Pancreas (tissue), 10 donors: ENCODE measurements at places on chromosomes 3 and 15. TPM values are rescaled to one million over a fixed set of nuclear protein-coding genes. Genes with fewer than 3 reads are reported as not detected.

DNA sequence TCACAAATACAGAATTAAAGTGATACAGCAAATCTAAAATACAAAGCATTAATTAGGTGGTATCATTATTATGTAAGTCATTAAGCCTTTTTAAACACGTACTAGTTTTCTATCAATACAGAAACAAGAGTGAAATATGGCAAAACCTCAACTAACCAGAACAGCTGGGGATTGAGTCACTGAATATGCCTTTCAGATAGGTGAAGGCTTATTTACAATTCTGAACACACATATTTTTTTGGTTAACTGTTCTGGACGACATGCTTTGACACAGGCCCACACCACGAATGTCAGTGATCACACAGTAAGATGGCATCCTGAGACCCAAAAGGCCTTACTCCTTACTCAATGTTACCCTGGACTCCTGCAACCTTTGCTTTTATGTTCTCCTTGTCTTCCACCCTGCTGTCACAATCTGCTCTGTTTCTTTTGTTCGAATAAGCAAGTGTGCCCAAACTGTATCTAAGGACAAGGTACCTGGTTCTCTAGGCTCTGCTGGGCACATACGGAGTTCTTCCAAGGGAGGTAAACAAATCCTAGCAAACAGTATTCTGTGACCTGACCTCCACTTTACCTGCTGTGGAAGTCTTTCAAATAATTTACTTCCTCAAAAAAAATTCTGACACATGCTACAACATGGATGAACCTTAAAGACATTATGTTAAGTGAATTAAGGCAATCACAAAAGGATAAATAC is 7.0 kb downstream of the SFMBT1 start:
- no peak for DNase-seq
- H3K36me3 ChIP-seq: no peaks in the 10 kb centered on the region
- no peak overlapping the region for H3K4me3 ChIP-seq
- peaks cover 42% of the 10 kb centered on the region for H3K4me1 ChIP-seq

GRCh38 chr3:105836533-105836932 is 32.3 kb downstream of the CBLB start:
- H3K27ac ChIP-seq: no peak overlapping the region
- H3K36me3 ChIP-seq: no peaks in the 10 kb centered on the region
- no peaks in the 10 kb centered on the region for H3K4me1 ChIP-seq

DNA sequence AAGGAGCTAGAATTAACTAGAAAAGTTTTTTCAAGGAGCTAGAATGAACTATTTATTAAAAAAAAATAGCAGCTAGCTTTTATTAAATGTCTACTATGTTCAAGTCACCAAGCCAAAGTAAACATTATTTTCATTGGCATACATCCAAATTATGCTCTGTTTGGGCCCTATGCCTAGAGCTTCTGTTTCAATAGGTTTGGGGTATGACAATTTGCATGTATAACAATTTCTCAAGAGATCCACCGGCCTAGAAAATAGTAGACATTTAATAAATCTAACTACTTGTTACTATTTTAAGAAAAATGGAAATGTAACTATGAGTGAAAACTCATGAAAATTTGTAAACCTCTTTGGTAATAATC is 8.0 kb downstream of the GABRR3 start:
- DNase-seq: no peak
- no peaks in the 10 kb centered on the region for H3K27me3 ChIP-seq
- no peak overlapping the region for H3K4me3 ChIP-seq
- no peaks in the 10 kb centered on the region for H3K4me1 ChIP-seq

GRCh38 chr3:188518416-188518815 is 364.5 kb downstream of the LPP start:
- no peak overlapping the region for H3K27ac ChIP-seq
- H3K36me3 ChIP-seq: no peaks in the 10 kb centered on the region
- H3K27me3 ChIP-seq: no peaks in the 10 kb centered on the region
- DNase-seq: no peak
- H3K4me3 ChIP-seq: no peak overlapping the region

Gene IMP3
- 33.2 TPM for total RNA-seq

Gene DUOX1
- 0.40 TPM for total RNA-seq

DNA sequence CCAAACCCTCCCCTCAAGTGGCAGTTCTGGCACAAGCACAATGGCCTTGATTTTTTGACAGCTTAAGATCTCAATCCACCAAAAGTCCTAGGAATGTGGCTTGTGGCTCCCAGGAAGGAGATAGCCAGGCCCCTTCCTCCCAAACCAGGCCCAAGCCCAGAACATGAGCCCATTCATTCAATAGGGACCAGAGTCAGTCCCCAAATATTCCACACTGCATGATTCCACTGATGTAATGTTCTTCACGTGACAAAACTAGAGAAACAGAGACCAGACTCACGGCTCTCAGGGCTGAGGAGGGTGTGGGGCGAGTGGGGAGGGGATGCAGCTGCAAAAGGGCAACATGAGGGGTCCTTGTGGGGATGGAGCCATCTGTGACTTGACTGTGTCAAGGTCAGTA is 25.5 kb downstream of the ABTB1 start:
- H3K4me3 ChIP-seq: no peak overlapping the region
- peaks cover 26% of the 10 kb centered on the region for H3K4me1 ChIP-seq
- H3K27ac ChIP-seq: peak overlapping the region; percentile 77
- DNase-seq: no peak
- H3K27me3 ChIP-seq: no peaks in the 10 kb centered on the region
- no peaks in the 10 kb centered on the region for H3K36me3 ChIP-seq

Gene GPR171
- 0.32 TPM for total RNA-seq

Gene PP2D1
- not detected for total RNA-seq

Gene GHSR
- not detected for total RNA-seq

- peaks cover 17% of the 10 kb centered on the region for H3K36me3 ChIP-seq
- H3K4me1 ChIP-seq: no peaks in the 10 kb centered on the region
- no peaks in the 10 kb centered on the region for H3K27me3 ChIP-seq
Observed at GRCh38 chr15:47773143-47773542, 55.8 kb downstream of the SEMA6D start.

Gene SSUH2
- 0.78 TPM for total RNA-seq

DNA sequence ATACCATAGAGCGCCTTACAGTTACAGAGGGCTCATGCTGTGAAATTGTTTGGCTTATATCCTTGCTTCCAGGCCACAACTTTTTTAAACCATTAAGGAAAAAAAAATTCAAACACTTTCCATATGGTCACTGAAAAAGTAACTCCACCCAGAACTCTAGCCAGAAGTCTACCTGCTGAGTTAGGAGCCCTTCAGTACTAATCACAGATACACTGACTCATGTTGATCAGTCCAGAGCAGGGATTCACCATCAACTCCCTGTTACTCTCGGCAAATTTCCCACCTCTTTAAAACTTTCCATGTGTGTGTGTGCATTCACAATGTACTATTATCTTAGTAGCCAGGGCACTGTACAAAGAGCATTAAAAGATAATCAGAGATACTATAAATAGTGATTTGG is 372.8 kb downstream of the MAGI1 start:
- no peak overlapping the region for H3K4me3 ChIP-seq
- H3K27me3 ChIP-seq: no peaks in the 10 kb centered on the region
- no peaks in the 10 kb centered on the region for H3K4me1 ChIP-seq
- no peak overlapping the region for H3K27ac ChIP-seq
- no peak for DNase-seq
- no peaks in the 10 kb centered on the region for H3K36me3 ChIP-seq

DNA sequence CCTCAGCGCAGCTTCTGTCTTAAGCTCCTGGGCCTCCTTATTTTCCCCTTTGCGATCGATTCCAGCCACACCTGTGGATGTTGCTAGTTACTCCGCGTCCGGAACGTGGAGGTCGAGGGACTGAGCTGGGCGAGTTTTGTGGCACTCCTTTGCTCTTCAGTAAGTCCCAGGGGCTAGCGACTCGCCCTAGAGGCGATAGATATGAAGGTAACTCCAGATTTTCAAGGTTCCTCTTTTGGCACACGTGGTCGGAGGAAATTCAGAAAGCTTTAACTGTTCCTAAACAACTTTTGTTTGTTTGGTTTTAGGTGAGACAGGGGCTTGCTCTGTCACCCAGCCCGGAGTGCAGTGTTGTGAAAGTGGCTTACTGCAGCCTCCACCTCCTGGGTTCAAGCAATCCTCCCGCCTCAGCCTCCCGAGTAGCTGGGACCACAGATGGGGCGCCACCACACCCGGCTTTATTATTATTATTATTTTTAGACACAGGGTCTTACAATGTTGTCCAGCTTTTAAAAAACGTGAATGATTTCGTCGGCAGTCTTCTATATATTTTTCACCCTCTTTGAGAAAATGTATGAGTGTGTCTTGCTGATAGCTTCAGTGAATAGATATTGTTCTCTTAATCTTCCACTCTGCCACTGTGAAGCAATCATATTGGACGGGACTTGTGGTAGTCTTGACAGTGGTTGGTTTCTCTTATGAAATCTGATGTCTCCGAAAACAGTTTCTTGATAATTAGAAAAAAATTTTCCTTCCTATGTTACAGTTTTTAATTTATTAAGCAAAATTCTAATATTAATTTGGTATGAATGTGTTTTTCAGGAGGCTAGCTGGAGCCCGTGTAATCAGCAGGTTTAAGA is 785 bp downstream of the MFSD1 start:
- H3K27me3 ChIP-seq: no peaks in the 10 kb centered on the region
- peak overlapping the region; percentile 73 for H3K27ac ChIP-seq
- no peak for DNase-seq
- H3K4me1 ChIP-seq: no peaks in the 10 kb centered on the region
- no peaks in the 10 kb centered on the region for H3K36me3 ChIP-seq
- H3K4me3 ChIP-seq: peak overlapping the region; percentile 83

Gene KNG1
- not detected for total RNA-seq

GRCh38 chr15:85763157-85763556 is 31.6 kb downstream of the KLHL25 start:
- H3K27me3 ChIP-seq: no peaks in the 10 kb centered on the region
- H3K27ac ChIP-seq: no peak overlapping the region
- H3K36me3 ChIP-seq: no peaks in the 10 kb centered on the region
- H3K4me3 ChIP-seq: no peak overlapping the region

Gene TMEM207
- total RNA-seq: not detected

DNA sequence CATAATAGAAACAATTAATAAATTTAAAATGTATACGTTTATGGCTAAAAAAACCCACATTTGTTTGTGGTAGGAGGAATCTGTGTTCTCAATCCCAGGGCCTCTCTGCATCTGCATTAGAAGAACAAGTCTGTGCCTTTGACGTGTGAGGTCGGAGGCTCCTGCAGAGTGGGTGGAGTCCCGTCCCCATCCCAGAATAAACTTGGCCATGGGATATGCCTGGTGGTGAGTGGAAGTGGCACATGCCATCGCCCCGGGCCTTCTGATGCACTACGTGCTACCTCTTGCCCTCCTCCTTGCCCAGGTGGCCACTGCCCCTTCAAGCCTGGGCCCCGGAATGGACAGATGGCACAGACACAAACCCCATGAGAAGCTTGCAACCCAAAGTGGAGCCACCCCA is 131.1 kb upstream of the NSMCE3 start:
- H3K27me3 ChIP-seq: no peaks in the 10 kb centered on the region
- no peak overlapping the region for H3K27ac ChIP-seq
- no peaks in the 10 kb centered on the region for H3K4me1 ChIP-seq
- H3K36me3 ChIP-seq: no peaks in the 10 kb centered on the region
- H3K4me3 ChIP-seq: no peak overlapping the region

DNA sequence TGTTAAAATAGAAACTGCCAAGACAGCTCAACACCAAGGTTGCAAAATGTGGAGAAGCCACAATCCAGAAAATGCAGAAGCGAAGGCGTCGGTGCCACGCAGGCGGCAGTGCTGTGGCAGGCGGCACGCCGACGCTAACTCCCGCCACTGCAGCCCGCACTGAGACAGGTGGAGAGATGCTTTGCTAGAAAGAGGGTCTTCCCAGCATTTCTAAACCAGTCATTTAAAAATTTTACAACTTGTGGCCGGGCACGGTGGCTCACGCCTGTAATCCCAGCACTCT is 23.2 kb downstream of the CYFIP1 start:
- H3K27ac ChIP-seq: no peak overlapping the region
- peaks cover 29% of the 10 kb centered on the region for H3K4me1 ChIP-seq
- no peaks in the 10 kb centered on the region for H3K36me3 ChIP-seq
- no peak overlapping the region for H3K4me3 ChIP-seq
- H3K27me3 ChIP-seq: no peaks in the 10 kb centered on the region

Gene ZMYND10
- total RNA-seq: 1.3 TPM

Gene COPB2
- 87.2 TPM for total RNA-seq

Gene CTXND1
- total RNA-seq: 0.78 TPM

DNA sequence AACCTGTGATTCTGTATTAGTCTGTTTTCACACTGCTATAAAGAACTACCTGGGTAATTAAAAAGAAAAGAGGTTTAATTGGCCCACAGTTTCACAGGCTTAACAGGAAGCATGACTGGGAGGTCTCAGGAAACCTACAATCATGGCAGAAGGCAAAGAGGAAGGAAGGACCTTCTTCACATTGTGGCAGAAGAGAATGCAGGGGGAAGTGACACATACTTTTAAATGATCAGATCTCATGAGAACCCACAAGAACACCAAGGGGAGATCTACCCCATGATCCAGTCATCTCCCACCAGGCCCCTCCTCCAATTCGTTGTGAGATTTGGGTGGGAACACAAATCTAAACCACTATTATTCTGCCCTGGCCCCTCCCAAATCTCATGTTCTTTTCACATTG is 6.1 kb downstream of the ZKSCAN7 start:
- H3K4me3 ChIP-seq: no peak overlapping the region
- no peak overlapping the region for H3K27ac ChIP-seq
- no peaks in the 10 kb centered on the region for H3K27me3 ChIP-seq

Gene SETMAR
- total RNA-seq: 8.8 TPM

- no peaks in the 10 kb centered on the region for H3K36me3 ChIP-seq
- no peaks in the 10 kb centered on the region for H3K27me3 ChIP-seq
- DNase-seq: no peak
- no peak overlapping the region for H3K4me3 ChIP-seq
- no peaks in the 10 kb centered on the region for H3K4me1 ChIP-seq
Observed at GRCh38 chr3:189344996-189345395, 173.2 kb downstream of the TPRG1 start.

DNA sequence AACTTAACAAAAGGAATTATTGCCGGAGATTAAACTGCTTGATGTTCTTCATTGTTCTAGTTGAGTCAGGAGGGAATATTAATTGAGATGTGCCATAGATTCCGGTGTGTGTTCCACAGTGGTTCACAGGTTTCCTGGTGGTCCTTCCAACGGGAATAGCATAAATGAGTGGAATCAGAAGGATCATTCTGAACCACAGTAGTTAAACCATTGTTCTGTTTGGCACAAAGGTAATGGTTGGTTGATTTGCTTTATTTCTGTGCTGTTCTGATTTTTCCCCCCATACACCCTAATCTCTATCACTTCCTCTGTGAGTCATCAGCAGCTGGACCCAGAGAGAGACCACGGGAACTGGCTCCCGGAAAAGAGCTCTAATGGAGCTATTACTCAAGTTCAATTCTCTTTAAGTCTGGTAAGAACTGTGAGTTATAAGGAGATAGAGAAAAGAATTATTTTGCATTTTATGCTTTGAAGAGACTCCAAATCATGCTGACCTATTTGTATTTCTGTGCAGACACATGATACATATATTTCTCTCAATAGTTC is 627.2 kb downstream of the ZIC1 start:
- no peak overlapping the region for H3K4me3 ChIP-seq
- no peaks in the 10 kb centered on the region for H3K4me1 ChIP-seq
- DNase-seq: no peak
- H3K36me3 ChIP-seq: no peaks in the 10 kb centered on the region
